GM12864 (cell line): ENCODE measurements at places on chromosomes 6 and 20.
A peak's percentile ranks its signal among the peaks of the same experiment; 100 is the strongest.

- no peak for DNase-seq
These were observed 22.0 kb downstream of the FIG4 start for GRCh38 chr6:109713097-109713496.

GRCh38 chr6:6837541-6838080 is 249.1 kb downstream of the LY86 start:
- no peak for DNase-seq

- no peak for DNase-seq
These were observed 4.2 kb downstream of the ENTPD6 start for GRCh38 chr20:25199473-25200260.

DNA sequence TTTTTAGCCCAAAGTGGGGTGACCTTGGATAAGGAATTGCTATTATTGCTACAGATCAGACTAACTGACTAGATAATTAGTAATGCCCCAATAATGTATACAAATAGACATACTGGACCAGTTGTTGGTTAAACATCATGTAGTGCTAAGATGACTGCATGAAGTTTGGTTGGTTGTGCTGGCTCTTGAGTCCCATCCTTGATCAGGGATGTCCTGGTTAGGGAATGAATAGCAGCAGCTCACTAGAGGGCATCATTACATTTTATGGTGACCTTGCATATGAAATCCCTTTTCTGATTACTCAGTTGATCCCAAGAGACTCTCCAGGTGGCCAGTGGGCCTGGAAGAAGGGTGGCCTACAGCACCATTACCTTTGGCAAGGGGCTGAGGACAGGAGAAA is 10.9 kb downstream of the TPBG start:
- no peak for DNase-seq

- no peak for DNase-seq
These were observed 83.1 kb downstream of the SYNJ2 start for GRCh38 chr6:158064725-158065251.

DNA sequence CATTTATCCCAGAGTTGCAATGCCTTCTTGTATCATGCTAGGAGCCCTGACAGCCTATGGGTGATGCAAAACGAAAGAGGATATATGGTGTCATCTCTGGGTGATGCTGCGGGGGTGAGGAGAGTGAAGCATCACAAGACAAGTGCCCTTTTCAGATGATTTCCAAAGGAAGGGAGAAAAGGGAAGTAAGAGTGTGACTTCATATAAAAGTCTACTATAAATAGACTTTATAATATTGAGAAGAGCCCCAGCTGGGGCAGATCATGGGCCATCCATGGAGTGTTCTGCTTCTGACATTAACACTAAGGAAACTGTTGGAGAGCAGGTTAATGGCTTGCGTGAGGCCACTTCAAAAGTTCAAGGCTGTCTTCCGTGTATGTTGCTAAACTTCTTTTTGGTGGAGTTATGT is 4.4 kb downstream of the CD83 start:
- peak; percentile 60 for DNase-seq

GRCh38 chr6:113859349-113860180 is 2.4 kb downstream of the MARCKS start:
- no peak for DNase-seq

DNA sequence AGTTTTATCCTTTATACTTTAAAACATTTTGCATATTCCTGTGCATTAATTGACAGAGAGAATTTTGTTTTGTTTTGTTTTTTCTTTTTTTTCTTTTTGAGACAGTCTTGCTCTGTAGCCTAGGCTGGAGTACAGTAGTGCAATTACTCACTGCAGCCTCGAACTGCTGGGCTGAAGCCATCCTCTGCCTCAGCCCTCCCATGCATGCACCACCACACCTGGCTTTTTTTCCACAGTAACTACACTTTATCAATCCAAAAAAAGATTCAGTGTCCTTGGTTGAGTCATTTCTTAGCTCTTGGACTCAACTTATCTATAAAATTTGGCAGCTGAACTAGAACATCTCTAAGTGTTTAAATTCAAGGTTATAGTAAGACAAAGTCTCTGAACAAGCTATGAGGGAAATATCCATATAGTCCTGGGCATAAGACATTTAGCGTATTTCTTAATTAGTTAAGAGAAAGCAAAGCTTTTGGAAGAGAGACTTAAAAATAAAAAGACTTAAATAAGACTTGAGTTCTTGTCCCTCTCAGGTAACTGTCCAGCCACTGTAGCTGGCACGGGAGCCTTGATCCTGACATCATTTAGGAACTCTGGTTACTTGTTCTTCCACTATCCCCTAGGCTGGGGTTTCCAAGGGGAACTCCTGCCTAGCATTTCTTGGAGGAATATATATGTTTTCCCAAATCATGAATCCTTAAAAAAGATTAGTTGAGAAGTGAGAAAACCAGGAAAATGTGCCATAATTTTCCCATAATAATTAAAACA is 300.1 kb downstream of the HACE1 start:
- no peak for DNase-seq

DNA sequence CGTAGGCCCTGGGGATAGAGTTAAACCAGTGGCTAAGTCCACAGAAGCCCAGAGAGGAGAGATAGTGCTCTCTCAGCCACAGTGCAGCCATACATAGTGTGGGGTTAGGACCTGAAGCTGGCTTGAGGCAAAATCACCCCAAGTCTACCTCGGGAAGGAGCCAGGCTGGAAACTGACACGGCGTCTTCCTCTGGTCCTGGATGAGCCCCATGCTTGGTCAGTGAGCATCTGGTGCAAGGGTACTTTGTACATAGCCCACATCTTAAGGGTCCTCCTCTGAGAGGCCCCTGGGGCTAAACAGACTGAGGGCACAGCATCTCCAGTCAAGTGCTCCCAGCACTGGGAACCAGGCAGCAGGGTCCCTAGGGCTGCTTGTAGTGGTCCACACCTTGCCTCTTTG is 45.6 kb downstream of the CDH26 start:
- no peak for DNase-seq

GRCh38 chr6:113893866-113894265 is 36.7 kb downstream of the MARCKS start:
- DNase-seq, result no peak

GRCh38 chr6:121645100-121645745 is 209.8 kb downstream of the GJA1 start:
- DNase-seq, result no peak

DNA sequence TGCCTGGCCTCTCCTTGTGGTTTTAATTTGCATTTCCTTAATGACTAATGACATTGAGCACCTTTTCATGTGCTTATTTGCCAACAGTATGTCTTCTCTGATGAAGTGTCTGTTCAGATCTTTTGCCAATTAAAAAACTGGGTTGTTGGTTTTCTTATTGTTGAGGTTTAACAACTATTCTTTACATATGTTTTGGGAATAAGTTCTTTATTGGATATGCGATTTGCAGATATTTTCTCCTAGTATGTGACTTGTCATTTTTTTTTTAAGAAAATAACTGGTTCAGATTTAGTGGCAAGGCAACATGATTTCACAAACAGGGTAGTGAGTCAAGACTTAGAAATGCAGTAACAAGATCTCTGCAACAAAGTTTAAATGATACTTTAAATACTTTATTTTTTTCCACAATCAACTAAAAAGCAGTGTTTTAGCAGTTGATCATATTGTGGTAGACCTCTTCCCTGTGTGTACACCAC is 67.8 kb downstream of the TIAM2 start:
- DNase-seq, result no peak

- DNase-seq, result no peak
These were observed 22.2 kb downstream of the RRBP1 start for GRCh38 chr20:17659801-17660200.

DNA sequence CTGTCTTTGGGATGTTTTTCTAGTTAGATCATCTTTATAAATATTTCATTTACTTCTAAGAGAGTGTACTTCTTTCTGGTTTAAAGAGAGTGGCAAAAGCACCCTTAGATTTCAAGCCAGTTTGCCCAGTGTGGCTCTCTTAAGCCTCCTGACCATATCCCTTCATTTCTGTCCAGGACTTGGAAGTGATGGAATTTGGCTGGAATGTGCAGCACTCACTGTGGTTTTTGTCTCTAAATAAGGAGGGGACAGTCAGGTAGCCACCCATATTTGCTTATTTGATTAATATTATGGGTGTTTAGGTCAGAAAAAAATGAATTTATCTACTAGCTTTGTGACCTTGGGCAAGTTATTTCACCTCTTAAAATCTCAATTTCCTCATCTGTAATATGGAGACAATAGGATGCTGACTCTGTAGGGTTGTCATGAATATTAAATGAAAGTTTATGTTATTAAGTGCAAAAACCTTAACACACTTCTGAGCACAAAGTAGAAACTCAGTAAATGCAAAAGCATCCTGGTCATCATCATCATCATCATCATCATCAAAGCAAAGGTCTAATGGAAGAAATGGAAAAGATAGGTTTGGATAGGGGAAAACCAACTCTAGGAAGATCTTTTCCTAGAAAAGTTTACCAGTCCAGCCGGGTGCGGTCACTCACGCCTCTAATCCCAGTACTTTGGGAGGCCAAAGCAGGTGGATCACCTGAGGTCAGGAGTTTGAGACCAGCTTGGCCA is 3.1 kb downstream of the CRYBG1 start:
- no peak for DNase-seq

DNA sequence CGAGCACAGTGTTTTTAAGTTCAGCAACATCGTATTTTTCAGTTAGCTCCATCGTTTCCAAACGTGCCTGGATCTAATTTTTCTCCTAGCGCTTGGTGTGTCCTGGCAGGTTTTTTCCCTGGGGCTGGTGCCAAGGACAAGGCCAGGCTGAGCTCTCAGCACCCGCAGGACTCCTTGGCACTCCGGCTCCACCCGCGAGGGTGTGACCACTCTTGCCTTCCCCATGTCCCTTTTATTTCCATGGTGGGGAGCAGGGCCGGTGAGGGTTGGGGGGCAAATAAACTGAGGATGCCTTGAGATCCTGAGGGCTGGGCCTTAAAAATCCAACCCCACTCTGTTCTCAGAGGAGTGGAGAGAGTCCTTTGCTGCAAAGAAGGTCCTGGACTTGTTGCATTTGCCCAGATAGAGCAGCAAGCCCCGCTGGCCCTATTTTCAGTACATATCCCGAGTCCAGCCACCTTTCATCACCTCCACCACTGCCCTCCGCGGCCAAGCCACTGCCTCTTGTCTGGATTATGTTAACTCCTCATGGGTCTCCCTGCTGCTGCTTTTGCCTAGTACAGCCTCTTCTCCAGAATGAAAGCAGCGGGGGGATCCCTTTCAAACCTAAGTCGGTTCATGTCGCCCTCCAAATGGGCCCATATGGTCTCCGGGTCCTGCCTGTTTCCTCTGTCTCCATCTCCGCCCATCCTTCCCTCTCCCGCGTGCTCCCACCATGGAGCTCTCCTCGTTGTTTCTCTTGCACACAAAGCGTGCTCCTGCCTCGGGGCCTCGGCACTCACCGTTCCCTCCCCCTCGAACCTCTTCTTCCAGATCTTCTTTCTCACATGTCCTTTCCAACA is 4.5 kb upstream of the RAB44 start:
- DNase-seq, result no peak

DNA sequence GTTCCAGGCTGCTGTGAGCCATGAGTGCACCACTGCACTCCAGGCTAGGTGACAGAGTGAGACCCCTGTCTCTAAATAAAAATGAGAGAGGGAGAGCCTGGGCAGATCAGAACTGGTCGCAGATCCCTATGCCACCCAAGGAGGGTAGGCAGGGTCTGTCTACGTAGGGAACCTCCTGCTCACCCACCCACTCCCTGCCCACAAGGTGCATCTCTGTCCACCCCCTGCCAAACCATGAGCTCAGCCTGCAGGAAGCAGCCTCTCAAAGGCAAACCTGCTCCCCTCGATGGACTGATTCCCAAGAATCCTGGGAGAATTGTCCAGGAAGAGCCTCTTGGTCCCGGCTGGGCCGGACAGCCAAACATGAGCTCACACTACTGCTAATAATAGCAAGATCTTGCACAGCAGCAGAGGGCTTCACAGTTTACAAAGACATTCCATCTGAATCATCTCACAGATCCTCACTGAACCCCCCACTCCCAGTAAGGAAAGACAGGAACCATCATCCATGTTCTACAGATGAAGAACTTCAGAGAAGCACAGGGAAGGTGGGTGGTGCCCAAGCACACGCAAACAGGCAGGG is 27.8 kb upstream of the TLDC2 start:
- DNase-seq, result no peak

- DNase-seq, result no peak
These were observed 96.6 kb downstream of the AKAP7 start for GRCh38 chr6:131231891-131232290.

DNA sequence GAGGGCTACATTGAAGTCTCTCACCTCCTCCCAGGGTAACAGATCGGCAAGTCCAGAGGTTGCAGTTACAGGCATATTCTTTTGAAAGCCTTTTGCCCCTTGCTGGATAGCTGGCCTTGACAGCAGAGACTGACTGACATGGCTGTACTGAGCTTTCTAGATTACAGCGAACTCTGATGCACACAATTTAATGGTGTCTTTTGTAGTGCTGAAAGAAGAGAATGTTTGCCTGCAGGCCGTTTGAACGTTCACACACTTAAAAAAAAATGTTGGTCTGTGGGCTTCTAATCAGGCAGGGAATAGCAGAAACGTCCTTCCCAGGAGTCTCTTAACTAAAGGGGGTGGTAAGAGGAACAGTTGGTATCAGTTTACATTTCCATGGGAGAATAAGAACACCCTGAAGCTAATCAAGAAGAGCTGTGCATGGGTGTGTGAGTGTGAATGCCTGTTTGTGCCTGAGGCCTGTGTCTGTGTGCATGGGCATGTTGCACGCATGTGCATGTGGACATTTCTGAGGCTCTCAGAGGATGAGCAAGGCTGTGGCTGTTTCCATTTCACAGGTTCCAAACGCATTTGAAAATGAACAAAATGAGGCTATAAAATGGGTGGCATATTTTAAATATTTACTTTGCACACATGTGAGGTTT is 213.9 kb upstream of the SSTR4 start:
- no peak for DNase-seq

DNA sequence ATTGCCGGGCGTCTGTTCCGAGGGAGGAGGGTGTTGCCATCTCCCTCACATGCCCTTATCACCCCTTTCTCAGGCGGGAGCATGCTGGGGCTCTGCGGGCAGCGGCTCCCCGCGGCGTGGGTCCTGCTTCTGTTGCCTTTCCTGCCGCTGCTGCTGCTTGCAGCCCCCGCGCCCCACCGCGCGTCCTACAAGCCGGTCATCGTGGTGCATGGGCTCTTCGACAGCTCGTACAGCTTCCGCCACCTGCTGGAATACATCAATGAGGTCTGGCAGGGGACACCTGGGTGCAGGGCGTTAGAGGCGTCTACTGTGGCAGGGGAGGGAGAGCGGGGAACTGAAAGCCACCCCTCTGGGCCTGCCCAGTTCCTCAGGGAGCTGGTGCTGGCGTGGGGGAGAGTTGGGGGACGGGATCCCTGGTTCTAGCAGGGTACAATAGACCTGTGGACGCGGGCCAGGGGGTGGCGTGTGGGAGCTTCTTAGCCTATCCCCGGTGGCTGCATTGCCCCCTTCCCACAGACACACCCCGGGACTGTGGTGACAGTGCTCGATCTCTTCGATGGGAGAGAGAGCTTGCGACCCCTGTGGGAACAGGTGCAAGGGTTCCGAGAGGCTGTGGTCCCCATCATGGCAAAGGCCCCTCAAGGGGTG is 697 bp downstream of the PPT2 start:
- DNase-seq, result no peak

DNA sequence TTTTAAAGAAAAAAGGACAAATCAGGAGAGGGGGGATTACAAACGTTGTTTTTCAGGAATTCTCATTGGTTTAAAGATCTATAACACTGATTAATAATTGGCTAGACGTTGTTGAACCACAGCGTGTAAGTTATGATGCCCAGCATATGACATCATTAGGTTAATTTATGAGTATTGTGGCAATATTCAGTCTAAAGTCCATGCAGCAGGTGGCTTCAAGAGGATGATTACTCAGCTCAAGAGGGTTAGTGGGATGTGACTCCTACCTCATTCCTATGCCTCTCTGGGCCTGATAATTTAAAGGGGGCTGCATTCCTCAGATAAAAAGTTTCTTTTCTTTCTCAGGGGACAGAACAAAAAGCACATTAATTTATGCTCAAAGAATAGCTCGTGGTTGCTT is 1309.0 kb downstream of the EPHA7 start:
- no peak for DNase-seq
